ENCODE measurements at places on chromosomes 12 and 14.

- no peak for DNase-seq
Observed at GRCh38 chr14:68819260-68819691, 26.4 kb upstream of the ZFP36L1 start.

DNA sequence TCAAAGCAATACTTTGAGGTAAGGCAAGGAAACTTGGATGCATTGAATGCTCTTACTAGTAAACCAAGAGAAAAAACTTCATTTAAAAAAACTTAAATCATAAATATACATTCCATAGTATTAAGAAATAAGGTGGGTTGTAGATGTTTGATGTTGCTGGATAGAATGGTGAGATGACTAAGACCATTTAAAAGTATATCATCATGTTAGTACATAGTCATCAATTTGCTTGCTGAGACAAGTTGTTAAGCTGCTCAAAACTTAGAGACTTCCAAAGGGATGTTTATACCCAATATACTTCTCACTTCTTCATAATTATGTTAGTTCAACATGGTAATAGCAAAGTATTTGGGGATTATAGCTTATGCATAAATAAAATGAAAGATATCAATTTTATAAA, 675.5 kb upstream of the MGAT4C start:
- no peak for DNase-seq

DNA sequence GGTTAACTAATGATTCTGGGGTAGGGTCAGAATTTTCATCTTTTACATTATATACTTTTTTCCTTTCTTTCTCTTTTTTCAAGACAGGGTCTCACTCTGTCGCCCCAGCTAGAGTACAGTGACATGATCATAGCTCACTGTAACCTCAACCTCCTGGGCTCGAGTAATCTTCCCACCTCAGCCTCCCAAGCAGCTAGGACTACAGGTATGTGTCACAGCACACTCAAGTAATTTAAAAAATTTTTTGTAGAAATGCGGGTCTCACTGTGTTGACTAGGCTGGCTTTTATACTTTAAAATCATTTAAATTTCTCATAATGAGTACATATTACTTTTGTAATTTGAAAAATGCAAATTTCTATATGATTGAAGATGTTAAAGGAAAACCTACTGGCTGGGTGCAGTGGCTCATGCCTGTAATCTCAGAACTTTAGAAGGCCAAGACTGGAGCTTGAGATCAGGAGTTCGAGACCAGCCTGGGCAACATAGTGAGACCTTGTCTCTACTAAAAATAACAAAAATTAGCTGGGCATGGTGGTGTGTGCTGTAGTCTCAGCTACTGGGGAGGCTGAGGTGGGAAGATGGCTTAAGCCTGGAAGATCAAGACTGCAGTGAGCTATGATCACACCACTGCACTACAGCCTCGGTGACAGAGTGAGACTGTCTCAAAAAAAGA, 25.7 kb downstream of the R3HDM2 start:
- no peak for DNase-seq

DNA sequence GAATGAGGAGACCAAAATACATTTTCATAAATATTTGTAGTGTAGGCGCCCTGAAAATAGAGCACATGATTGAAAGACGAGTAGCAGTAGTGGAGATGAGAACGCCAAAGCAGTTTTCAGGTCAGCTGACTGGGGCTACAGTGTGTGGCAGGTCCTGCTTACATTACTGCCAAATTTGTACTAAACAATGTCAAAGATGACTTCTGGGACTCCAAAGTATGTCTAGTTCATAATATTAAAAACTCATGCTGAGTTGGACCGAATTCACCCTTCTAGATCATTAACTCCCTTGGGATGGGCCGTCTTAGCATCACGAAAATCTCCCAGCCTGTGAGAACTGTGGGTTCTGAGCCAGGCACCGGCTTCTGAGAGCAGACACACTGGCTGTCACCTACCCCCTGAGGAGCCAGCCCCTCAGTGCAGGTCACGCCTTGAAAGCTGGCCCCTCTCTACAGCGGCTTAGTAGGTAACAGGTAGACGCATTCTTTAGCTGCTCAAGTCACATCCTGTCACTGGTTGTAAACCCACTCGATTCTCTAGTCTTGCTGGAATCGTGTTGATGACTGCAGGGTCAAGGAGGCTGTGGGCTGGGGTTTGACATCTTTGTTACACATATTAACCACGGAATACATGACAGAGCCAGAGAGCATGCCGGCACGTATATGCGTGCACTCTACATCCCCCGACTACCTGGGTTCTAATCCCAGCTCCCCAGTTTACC, 210.4 kb downstream of the ETV6 start:
- no peak for DNase-seq

GRCh38 chr12:124434354-124434753, 133.1 kb downstream of the NCOR2 start:
- no peak for DNase-seq

- peak; percentile 56 for DNase-seq
Observed at GRCh38 chr14:101665478-101666078, 95.9 kb upstream of the PPP2R5C start.

DNA sequence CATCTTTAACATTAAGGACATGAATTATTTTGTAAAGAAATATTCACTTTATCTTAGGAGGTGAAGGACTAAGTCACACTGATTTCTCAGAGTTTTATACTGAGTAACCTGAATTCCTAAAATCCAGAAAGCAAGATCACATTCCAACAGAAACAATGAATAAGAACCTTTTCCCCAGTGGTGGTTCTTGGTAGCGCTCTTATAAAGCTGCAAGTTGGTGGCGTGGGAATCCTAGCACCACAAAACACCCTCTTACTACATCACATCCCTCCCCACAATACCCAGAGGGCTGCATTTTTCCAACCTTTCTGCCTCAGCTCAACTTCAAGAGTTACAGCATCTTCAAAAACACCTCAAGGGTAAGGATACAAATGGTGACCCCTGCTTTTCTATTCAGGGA, 44.0 kb upstream of the SMUG1 start:
- no peak for DNase-seq

DNA sequence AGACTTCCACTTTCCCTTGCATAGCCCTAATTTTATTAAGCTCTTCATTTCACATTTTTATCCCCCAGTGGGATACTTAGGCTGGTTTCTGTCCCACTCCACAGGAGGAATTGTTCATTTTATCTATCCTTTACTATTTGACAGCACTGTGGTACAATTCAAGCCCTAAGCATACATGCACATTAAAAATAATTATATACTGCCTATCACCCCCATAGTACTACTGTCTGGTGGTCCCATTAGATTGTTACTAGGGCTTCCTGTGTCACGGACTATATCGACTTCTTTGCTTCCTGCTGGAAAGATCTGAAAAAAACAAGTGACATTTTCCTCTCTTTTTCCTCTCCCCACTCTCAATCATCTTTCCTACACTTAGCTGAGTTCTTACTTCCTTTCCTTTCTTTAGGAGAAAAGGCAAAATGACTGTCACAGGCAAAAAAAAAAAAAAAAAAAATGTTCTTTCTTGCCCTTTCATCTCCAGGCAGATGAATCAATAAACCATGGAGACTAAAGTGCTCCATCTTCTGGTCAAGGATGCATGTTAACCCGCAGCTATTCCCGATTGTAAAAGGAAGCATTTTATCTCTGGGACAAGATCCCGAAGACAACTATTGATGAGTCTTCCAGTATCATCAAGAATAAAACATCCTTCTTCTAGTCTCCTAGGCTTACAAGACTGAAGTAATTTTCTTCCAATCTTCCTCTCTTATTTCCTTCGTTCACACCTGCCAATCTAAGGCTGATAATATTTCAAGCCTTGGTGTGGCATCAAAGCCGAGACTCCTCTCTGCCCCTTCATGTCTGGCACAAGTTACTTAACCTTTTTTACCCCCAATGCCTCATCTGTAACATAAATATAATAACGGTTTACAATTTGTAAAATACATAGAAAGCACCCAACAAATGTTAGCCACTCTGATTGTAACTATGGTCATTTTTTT, 94.4 kb upstream of the PLEKHG7 start:
- DNase-seq: peak; percentile 73

- no peak for DNase-seq
Observed at GRCh38 chr14:37036669-37037341, 135.6 kb downstream of the SLC25A21 start.

DNA sequence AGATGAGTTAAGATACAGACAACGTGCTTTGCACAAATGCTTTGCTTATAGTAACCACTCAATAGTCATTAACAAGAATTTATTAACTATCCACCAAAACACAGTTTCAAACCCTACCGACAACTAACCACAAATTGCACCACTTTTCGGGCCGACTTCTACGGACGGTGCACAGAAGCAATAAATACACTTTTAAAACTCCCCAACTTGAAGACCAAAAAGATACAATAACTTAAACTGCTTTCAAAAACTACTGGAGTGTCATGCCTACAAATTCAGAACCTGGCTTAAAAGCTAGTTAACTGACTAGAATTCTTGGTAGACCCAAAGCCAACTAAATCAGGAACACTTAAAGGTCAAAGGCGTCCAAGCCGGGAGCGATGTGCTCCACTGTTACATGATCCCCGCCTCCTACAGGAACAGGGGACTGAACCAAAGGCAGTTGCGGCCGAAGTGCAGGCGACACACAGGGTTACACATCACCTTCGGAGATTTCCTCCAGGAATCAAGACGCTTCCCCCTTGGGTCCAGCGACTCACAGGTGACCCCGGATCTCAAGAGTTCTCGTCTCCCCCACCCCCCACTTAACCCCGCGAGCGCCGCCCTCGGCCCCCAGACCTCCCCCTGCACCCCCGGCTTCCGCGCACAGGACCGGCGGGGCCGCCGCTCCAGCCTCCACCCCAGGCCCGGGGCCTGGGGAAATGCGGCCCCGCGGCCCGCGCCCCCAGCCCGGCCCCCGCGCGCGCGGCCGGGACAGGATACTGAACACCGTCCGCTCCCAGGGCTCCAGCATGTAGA, 507 bp downstream of the SPTSSA start:
- peak; percentile 62 for DNase-seq

DNA sequence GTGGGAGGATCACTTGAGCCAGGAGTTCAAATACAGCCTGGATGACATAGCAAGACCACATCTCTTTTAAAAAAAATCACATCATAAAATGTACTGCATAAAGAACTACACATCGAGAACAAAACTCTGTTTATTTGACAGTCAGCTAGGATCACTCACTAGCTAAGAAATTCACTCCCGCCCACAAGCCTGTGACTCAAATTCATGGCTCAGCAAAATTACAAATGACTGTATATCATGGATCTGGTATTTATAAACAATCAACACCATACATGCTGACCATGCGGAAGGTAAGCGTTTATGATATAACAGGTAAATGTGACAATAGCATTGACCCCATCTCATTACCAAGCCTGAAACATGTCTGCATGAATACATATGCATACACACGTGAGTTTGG, 206.5 kb downstream of the EFCAB11 start:
- DNase-seq: peak; percentile 59

DNA sequence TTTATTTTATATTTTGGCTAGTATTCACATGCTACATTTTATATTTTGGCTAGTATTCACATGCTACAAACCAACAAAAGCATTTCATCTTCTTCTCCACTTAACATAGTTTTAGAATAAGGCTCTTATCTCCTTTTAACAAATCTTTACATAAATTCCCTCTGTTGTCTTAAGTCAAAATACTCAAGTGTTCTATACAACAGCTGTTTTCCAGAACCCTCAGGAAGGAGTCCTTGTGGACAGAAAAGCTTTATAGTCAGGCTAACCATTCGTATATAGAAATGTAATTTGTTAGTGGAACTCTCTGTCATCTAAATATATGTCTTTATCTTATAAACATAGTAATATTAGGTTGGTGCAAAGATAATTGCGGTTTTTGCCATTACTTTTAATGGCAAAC, 191.0 kb upstream of the FLRT2 start:
- no peak for DNase-seq

- peak; percentile 58 for DNase-seq
Observed at GRCh38 chr12:108939594-108939993, 59.7 kb downstream of the DAO start.

- peak; percentile 59 for DNase-seq
Observed at GRCh38 chr12:62631471-62632410, 165.1 kb downstream of the MON2 start.

- DNase-seq: peak; percentile 97
Observed at GRCh38 chr12:1606021-1606622, 11.7 kb upstream of the FBXL14 start.

GRCh38 chr14:31746326-31746725, 185.1 kb downstream of the NUBPL start:
- no peak for DNase-seq

DNA sequence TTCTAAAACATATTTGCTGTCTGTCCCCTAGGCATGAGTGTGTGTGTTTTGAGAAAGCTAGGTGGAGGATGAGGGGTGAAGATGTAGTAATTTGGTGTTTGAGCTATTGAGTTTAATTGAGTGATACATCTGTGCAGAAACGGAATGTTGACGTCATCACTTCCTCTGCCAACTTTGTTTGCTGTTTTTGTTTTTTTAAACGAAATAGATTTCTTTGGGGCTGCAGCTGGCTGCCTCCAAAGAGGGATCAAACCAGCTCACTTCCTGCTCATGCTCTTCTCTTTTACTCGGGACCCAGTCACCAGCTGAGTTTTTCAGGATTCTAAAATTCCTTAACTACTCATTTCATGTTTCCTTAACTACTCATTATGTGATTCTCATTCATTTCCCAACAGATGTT, 19.5 kb upstream of the CRACR2A start:
- DNase-seq: no peak

- DNase-seq: no peak
Observed at GRCh38 chr12:126418400-126418799, 1353.2 kb downstream of the AACS start.

DNA sequence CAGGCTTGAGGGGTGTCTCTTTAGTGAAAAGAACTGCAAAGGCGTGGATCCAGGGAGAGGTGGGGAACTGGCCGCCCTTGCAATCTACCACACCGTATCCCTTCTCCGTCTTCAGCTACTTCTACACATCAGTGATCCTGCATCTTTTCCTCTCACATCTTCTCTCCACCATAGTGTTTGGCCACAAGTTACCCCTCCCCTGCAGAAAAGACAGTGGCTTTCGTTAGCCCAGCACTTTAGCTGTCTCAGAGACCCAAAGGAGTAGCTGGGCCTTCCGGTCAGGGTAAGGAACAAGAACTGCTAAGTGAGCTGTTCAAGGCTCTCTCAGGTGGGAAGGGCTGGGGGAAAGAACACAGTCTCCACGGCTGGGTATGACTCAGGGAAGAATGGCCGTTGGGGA, 158.4 kb downstream of the NDUFA12 start:
- DNase-seq: no peak

- DNase-seq: no peak
Observed at GRCh38 chr12:123502163-123502704, 31.3 kb downstream of the RILPL1 start.

GRCh38 chr14:29548948-29549370, 378.7 kb downstream of the PRKD1 start:
- DNase-seq: peak; percentile 59

DNA sequence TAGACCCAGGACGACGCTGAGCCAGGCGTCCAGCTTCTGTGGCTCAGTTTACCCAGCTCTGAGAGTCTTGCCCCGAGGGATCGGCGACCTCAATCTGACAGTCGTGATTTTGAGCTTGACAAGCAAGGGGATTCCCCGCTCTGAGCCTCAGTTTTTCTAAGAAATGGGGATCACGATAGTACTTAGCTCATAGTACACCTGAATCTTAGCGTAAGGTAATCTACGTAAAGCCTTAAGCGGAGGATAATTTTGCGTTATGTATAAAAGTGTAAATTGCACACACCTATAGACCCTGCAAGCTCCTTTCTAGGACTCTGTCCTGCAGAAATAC, 285 bp downstream of the MVK start:
- DNase-seq: no peak

GRCh38 chr12:47698055-47698454, 7.8 kb downstream of the RPAP3 start:
- no peak for DNase-seq
